Hypothalamus (tissue), 51 donors: ENCODE measurements at places on chromosomes 5 and 9.
A peak's percentile ranks its signal among the peaks of the same experiment; 100 is the strongest.

- no peak for DNase-seq
Observed at GRCh38 chr9:83013867-83014605, 48.9 kb downstream of the RASEF start.

DNA sequence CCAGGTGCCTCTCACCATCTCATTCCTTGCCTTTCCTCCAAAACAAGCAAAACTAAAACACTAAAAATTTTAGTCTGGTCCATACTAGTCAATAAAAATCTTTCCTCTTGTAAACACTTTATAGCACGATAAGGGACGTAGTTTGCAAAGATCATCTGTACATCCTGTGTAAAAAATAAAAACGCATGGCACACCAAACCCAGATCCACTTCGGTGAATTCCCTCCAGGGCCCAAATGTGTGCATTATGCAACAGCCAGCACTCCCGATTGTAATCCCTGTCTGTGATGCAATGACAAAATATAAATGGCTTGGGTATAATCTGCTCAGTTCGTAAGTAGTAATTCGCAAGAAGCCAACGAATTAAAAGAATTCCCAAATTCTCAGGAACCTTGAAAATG is 1.4 kb downstream of the FAM169A start:
- no peak for DNase-seq

DNA sequence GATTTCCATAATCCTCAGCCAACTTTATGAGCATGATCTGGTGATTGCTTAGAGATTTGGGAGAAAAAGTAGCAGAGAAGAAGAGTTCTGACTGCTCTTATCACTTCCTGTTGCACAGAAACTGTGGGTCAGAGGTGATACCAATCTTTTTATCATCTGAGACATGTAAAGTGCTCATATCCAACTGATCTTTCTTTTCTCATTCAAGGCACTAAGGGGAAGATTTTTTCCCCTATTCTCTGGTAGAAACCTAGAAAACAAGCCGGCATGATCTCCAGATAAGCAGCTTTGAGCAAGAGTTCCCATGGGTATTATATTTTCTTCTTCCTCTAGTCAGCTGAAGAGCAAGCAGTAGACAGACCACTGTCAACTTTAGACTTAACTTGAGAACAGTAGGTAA is 29.0 kb upstream of the GPR150 start:
- no peak for DNase-seq

DNA sequence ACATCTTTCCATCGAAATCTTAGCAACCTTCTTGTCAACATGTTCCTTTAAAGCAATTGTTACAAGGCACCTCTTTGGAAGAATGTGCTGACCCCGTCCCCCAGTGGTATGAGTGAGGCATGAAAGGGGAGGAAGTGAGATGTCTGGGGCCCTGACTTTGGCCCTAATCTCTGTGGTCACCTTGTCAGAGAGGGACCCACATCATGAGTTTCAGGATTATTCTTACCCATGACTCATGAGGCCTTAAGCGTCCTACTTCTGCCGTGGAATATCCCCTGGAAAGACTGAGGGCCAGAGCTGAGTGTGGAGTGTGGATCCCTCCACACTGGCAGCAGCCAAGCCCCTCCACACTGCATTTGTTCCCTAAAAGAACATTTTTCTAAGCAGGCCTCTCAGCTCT is 81.2 kb downstream of the FSTL4 start:
- DNase-seq: no peak

- DNase-seq: no peak
Observed at GRCh38 chr9:2338777-2339365, 282.7 kb upstream of the VLDLR start.

DNA sequence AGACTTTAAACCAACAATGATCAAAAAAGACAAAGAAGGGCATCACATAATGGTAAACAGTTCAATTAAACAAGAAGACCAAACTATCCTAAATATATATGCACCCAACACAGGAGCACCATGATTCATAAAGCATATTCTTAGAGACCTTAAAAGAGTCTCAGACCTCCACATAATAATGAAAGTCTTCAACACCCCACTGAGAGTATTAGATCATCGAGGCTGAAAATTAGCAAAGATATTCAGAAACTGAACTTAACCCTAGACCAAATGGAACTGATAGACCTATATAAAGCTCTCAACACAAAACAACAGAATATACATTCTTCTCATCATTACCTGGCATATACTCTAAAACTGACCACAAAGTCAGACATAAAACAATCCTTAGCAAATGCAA is 11.7 kb upstream of the SPINK14 start:
- no peak for DNase-seq

DNA sequence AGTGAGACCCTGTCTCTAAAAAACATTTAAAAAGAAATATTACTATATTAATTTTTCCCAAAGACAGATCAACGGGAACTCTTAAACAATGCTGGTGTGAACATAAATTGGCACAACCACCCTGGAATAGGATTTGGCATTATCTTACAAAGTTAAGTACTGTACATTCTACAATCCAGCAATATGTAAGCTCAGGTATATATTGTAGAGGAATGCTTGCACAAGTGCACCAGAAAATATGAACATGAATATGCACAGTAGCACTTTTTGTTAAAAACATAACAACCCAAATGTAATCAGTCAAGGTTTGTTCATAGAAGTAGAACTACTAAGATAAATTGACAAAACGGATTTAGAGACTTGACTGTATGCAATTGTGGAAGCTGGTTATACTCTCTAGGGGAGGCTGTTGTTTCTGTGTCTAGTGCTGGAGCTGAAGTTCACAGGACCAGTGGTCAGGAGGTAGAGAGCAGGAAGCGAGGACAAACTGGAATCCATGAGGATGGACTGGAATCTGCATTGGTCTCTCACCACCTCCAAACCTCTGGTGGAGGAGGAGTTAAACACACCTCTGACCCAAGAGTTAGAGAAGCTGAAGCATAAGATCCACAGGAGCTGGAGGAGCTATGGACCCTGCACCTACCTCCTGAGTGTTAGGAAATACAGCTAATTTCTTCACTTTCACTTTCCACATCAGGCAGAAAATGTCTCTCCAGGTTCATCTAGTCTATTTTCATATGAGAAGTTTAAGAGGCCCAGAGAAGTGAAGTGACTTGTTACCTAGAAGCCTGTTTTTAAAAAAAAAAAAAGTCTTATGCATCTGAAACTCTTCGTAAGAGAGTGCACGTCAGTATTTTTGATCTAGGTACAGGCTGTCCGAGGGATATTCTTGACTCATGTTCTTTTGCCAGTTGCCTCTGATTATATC is 20.3 kb upstream of the RIC1 start:
- no peak for DNase-seq

GRCh38 chr9:93533863-93534262 is 42.5 kb upstream of the PHF2 start:
- no peak for DNase-seq

GRCh38 chr9:116639251-116639741 is 47.8 kb upstream of the TRIM32 start:
- DNase-seq: no peak

DNA sequence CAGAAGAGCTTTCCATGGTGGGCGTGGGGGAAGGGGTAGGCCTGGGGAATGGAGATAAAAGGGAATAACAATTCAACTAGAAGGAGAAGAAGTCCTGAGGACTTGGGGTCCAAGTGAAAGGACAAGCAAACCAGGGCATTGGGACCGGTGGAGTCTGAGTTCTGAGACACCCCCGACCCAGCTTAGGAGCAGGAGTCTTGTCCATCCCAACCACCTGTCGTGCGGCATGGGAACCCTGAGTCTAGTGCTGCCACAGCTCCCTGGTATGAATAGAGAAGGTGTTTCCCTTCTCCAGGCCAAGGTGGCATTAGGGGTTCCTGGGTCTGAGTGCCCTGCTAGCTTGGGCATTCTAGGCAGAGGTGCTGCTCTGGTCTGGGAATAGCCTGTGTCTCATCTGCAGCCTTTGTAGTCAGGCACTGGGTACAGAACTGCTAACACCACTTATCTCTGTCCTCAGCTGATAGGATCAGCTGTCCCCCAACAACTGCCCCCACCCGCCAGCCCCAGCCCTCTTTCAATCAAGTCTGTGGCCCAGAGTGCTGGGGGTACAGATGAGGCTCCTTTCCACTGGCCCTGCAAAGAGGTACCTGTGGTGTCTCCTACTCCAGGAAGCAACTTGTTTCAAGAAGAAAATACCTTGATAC is 9.9 kb downstream of the HNRNPAB start:
- DNase-seq: no peak

GRCh38 chr5:146474065-146474464 is 26.9 kb downstream of the TCERG1 start:
- no peak for DNase-seq

DNA sequence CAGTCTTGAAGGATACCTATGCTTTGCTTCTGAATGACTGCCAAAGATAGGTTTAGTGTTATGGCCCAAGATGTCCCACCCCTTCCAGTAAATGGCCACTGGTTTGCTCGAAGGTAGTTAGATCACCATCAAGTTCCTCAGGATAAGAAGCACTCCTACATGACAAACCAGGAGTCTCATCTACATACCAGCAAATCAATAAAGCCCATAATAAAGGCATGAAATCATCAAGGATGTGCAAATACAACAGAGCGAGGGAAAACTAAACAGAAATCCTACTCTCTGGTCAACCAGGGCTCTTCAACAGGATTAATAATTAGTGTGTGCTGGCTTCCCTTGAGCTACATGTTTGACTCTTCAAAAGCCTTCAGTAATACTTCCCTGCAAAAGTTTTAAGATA is 141.0 kb downstream of the LHFPL2 start:
- no peak for DNase-seq

GRCh38 chr9:84411683-84412267 is 71.2 kb upstream of the SLC28A3 start:
- DNase-seq: no peak

GRCh38 chr9:36438536-36439236 is 38.6 kb upstream of the RNF38 start:
- DNase-seq: no peak

DNA sequence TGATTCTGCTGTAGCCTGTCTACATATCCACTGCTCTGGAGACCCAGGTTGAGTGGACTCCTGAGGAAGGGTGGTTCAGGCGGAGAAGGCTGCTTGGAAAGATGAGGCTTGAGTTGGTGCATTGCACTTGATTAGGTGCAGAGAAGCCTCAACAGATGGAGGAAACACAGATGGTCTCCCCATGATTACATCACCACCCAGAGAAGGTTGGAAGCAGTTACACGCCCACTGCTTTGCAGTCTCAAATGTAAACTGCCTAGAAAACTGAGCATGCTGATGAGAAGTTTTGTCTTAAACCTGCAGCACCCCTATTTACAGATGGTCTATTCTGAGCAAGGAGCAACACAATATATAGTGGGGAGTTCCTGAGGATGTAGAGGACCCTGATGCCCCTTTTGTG is 266.6 kb downstream of the PIK3R1 start:
- DNase-seq: no peak

DNA sequence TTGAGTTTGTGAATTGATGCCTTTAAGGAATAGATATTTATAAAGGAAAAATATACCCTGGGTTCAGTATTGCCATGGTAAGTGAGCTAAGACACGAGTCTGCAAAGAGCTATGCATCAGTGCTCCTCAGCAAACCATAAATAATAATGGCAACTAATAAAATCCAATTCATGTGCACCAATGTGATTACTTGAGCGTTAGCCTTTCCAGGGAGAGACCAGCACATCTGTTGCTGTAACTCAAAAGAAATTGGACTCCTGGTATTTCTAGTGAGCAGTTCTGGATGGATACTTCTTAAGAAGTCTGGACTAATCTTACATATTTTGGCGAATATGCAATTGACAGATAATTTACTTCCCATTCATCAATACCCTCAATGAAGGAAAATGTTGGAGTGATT is 373.3 kb downstream of the ARHGEF28 start:
- no peak for DNase-seq

- DNase-seq: peak; percentile 32
Observed at GRCh38 chr9:128689820-128690683, 1.0 kb downstream of the SET start.

DNA sequence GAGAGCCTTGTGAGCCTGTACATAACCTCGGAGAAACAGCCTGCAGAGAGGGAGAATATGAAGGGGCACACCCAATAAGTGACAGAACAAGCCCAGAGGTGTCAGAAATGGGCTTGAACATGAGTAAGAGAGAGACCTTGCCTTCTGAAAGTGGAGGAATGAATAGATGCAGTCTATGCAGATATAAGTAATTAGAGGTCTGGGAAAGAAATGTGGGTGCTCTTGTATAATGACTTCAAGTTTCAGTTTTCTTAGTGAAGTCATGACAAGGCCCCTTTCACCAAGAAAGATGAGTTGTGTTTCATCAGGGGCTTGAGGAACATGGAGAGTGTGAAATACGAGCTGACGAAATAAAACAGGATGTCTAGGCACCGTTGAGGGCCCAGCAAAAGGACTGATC is 15.1 kb downstream of the GRAMD2B start:
- no peak for DNase-seq

DNA sequence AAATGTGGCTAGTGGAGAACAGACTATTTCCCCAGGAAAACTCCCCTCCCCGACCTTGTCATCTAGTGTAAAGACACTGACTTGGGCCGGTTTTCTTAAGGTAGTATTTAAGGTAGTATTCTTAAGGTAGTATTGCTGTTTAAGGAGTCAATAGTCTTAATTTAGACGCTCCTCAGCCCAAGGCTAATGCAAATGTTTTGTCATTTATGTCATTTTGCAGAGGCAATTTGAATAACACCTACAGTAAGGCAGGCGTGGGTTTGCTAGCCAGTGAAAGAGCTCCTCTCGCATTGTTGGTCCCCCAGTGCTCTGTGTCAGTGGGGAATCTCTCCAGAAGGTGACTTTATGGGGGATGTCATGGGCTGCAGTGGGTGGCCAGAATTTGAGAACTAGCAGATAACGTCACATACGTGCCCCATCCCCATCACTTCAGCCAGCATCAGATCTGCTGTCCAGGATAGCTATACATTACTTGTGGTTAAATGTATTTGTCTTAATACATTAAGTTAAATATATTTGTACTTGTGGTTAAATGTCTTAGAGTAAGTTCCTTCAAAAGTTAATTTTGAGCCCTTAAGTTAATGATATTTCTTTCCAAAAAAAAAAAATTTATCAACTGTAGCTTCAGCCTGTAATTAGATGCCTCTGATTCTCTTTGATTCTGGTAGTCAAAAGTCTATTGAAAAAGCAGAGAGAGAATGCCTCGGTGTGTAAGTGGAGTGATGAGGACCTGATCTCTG is 2.6 kb downstream of the PPP1R26 start:
- no peak for DNase-seq

DNA sequence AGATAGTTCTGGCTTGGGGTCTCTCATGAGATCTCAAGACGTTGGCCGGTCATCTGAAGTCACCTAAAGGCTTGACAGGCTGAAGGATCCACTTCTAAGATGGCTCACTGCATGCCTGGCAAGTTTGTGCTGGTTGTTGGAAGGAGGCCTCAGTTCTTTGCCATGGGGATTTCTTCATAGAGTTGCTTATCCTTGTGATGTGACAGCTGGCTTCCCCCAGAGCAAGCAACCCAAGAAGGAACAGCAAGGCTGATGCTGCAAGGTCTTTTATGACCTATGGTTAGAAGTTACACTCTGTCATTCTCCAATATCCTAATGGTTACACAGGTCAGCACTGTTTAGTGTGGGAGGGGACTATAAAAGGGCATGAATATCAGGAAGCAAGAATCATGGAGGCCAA is 20.7 kb upstream of the GRPEL2 start:
- DNase-seq: no peak

- DNase-seq: no peak
Observed at GRCh38 chr5:8913522-8913921, 632.4 kb downstream of the SEMA5A start.
